Left lung (tissue), 14 donors: ENCODE measurements at places on chromosomes 1 and 21.

GRCh38 chr1:205826016-205826806, 13.2 kb upstream of the SLC41A1 start:
- H3K36me3 ChIP-seq, result no peaks in the 10 kb centered on the region
- H3K27ac ChIP-seq, result no peak overlapping the region
- no peaks in the 10 kb centered on the region for H3K4me1 ChIP-seq
- no peaks in the 10 kb centered on the region for H3K27me3 ChIP-seq
- H3K4me3 ChIP-seq, result no peak overlapping the region

GRCh38 chr1:20348326-20348915, 57.7 kb downstream of the VWA5B1 start:
- no peaks in the 10 kb centered on the region for H3K4me1 ChIP-seq
- no peak for DNase-seq
- no peak overlapping the region for H3K27ac ChIP-seq
- no peak overlapping the region for H3K4me3 ChIP-seq
- peaks cover 3% of the 10 kb centered on the region for H3K27me3 ChIP-seq

DNA sequence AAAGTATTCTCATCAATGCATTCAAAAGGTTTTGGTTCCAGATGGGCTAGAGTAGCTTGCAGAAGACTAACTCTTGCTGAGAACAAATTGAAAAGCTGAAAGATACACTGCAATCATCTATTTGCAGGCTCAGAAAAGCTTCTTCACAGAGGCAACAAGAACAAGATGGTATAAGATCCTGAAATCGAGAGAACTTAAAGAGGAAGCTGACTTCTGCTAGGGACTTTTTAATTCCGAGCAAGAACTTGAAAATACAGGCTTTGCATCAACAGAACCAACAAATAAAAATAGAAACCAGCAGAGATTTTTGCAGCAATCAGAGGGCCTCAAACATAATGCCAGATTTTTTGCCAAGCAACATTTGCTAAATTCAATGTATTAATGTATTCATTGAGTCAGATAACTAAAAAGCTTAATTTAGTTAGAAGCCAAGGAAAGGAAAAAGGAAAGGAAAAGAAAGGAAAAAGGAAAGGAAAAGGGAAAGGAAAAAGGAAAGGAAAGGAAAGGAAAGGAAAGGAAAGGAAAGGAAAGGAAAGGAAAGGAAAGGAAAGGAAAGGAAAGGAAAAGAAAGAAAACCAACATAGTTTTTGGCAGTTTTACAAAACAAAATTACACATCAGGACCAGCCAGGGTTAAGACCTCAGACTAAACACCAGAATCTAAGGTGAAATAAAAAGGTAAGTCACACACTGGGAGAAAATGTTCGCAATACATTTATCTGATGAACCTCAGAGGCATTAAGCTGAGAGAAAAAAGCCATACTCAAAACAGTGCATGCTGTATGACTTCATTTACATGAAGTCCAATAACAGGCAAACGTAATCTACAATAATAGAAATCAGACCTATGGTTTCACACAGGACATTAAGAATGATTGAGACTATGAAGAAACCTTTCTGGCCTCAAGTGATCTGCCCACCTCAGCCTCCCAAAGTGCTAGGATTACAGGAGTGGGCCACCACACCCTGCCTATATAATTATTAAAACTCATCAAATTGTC, 42.6 kb downstream of the FAF1 start:
- no peaks in the 10 kb centered on the region for H3K36me3 ChIP-seq
- H3K4me1 ChIP-seq, result no peaks in the 10 kb centered on the region
- H3K27ac ChIP-seq, result no peak overlapping the region
- DNase-seq, result no peak

DNA sequence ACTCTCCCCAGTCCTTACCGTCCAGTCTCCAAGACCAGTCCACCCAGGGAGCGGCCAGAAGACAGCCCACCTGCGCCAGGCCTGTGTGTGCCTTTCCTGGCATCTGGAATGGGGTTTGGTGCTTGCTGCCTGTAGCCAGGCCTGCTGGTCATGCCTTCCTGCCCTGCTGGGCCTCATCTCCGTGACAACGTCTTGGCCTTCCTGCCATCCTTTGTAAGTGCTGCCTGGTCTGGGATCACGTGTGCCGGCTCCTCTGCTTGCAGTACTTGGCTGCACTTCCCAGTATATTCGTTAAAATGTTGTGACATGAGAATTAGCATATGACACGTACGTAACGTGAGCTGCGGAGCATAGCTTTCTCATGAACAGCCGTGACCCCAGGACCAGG, 145.3 kb upstream of the COL6A1 start:
- no peaks in the 10 kb centered on the region for H3K36me3 ChIP-seq
- no peaks in the 10 kb centered on the region for H3K27me3 ChIP-seq
- H3K4me3 ChIP-seq, result no peak overlapping the region
- H3K27ac ChIP-seq, result no peak overlapping the region
- H3K4me1 ChIP-seq, result no peaks in the 10 kb centered on the region

DNA sequence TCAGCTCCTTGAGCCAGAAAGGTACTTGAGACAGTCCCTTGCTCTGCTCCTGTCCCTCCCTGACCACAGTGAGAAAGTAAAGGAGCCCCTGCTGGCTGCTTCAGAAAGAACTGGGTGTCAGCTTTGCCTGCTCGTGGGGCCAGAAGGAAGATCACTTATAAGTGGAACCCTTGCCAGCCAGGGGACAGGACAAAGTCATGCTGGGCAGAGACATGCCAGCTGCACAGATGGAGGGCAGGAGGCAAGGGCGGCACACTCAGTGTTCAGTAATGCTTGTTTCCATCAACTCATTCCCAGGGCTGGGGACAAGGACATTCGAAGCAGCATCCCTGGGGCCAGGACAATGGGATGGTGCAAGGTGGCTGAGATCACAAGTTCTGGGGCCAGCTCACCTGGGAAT, 41.8 kb downstream of the NTPCR start:
- no peak for DNase-seq
- H3K27ac ChIP-seq, result no peak overlapping the region
- no peaks in the 10 kb centered on the region for H3K4me1 ChIP-seq
- no peaks in the 10 kb centered on the region for H3K36me3 ChIP-seq

DNA sequence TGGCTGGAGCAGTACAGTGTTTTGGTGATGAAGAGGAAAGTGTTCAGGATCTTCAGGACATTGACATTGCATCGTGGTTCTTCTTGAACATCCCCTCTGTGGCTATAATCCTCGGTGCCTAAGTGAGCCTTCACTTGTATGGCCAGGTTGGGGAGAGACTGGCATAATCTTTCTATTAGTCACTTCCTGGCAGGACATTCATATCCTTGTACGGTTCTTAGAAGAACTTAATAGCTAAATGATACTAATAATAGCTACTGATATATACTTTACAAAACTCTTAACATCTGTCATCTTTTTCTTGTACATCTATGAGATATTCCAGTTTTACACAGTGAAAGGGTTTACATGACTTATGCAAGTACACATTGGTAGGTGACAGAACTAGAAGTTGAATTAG, 35.8 kb downstream of the CELF3 start:
- H3K4me3 ChIP-seq, result no peak overlapping the region
- H3K4me1 ChIP-seq, result no peaks in the 10 kb centered on the region

DNA sequence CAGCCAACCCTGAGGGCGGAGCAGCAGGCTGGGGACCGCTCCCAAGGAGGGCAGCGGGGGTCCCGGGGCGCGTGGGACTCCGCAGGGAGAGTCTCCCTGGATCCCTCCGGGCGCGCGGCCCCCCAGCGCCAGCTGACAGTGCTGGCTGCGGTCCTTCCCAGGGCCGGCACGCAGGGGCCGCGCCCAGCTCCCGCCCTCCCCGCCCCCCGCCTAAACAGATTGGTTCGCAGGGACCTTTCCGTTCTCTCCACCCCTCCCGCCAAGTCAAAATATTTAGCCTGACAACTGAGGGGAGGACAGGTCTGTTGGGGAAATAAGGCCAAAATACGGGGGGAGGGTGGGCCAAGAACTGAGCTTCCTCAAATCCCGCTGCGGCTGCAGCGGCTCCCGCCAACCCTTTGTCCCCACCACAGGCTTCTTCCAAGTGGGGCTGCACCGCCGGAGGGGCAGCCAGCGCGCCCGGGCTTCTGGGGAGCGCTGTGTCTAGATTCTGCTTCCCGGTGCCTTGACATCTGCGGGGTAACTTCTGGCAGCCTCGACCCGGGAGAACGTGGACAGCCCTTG, at the start of gene INSRR:
INSRR (minus strand) TSS at position 159 of the 564 bp plus-strand sequence. CDS start 496 bp downstream, outside the sequence.
- no peaks in the 10 kb centered on the region for H3K36me3 ChIP-seq
- H3K4me1 ChIP-seq, result peaks cover 24% of the 10 kb centered on the region
- no peak for DNase-seq
- H3K27me3 ChIP-seq, result peaks cover 48% of the 10 kb centered on the region
